ENCODE measurements at places on chromosomes 1 and 21.

DNA sequence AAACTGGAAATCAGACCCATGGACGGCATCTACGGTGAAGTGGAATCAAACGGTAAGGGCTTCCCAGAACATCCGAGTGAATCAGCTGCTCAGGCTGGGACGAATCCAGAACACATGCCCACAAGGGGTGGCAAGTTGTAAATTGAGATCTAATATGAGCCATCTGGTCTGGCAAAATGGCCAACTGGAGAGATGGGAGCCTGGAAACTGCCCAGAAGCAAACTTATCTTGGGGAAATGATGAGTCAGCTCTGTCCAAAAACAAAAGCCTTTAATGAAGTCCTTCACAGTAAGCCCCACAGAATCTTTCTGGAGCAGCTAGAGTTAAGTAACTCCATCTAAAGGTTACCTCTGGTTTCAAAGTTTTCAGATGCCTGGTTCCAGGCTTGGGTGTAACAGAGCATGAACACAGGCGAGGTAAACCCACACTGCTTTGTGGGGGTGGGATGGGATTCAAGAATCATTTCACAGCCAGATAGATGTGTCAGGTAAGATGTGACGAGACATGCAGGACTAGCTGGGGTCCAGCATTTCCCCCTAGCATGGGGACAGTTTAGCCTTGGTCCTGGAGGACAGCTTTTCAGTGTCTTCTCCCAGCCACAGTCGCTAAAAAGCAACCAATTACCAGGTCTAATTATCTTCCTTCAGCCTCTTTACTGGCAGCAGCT lies 10.5 kb upstream of the SRP9 start:
- no peak for DNase-seq

DNA sequence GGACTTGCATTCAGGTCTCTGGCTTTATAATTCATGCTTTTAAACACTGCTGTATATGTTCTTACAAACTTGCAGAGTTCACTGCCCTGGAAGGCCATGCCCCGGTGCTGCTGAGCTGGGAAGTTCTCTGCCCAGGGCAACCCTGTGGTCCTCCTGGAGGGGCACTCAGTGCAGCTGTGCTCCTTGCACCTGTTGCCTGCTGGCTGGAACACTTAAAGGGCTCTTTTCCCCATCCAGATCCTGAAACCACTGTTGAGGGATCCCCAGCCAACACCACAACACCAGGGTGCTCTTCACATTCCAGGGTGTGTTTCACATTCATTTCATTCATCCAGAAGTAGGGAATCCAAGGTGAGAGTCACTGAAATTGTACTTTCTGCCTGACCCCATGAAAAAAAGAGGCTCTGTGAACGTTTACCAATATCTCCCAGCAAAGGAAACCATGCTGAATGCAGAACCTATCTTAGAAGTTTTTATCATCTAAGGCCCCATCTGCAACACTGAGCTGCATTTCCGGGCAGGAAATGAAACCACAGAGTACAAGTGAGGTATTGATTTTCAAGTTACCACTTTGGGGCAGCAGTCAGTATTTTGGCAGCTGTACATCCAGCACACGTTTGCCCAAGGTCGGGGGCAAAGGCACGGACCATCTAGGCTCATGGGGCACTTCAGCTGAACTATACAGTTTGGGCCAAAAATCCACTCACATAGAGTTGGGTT lies 16.4 kb upstream of the KIAA0040 start:
- DNase-seq: no peak

DNA sequence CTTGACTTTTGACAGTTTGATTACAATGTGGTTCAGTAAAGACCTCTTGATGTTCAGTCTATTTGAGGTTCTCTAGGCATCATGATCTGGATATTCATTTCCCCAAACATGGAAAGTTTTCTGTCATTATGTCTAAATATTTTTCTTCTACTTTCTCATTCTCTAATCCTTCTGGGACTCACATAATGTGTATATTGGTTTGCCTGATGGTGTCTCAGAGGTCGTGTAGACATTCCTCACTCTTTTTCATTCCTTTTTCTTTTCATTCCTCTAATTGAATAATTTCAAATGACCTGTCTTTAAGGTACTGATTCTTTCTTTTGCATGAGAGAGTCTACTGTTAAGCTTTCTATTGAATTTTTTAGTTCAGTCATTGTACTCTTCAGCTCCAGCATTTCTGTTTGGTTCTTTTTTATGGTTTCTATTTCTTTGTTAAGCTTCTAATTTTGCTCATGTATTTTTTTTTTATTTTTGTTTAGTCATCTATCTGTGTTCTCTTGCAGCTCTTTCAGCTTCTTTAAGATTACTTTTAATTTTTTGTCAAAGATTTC lies 158.4 kb downstream of the GDAP2 start:
- no peak for DNase-seq

DNA sequence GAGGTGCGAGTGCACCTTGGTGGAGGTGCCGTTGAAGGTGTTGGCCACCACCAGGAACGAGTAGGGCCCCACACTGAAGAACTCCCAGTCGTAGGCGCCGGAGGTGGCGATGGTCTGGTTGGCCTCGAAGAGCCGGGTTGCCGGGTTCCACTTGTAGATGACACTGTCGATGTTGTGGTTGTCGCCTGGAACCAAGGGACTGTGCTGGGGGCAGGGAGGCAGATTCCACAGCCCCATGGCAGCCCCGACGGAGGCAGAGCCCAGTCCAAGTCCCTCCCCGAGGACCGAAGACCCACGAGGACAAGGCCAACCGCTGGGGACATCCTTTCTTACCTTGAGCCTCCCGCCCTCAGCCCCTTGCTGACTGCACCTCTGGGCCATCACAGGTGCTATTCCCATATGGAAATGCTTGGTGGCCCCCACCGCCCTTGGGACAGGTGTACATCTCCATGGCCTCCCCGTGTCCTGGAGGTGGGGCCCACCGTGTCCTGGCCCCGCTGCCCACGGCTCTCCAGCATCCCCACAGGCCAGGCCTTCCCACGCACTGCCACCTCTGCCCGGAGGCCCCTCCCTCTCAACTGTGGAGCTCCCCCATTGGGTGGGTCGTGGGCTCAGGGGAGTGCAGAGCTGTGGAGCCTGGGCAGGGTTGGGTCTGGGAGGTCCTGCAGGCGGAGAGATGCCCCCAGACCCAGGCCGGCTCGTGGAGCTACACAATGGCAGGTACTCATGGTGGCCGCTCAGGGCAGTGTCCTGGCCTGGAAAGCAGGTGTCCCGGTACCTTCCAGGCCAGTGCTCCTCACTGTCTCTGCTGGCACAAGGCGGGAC lies 17.9 kb downstream of the KRTAP10-1 start:
- peak; percentile 35 for DNase-seq

GRCh38 chr1:185151215-185151614 lies 5.5 kb downstream of the TRMT1L start:
- no peak for DNase-seq

DNA sequence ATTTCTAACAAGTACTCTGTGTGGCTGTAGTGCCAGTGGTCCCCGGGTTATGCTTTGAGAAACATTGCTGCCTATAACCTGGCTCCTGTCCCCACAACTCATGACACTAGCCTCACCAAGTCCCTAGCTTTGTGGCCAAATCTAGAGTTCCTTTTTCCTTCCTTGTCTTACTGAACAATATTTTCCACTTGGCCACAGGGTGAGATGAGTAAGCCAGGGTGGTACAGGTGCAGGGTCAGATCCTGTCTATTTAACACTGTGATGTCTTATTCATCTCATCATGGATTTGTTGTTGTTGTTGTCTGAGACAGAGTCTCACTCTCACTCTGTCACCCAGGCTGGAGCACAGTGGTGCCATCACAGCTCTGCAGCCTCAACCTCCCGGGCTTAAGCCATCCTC lies 18.6 kb downstream of the ARMH1 start:
- no peak for DNase-seq

DNA sequence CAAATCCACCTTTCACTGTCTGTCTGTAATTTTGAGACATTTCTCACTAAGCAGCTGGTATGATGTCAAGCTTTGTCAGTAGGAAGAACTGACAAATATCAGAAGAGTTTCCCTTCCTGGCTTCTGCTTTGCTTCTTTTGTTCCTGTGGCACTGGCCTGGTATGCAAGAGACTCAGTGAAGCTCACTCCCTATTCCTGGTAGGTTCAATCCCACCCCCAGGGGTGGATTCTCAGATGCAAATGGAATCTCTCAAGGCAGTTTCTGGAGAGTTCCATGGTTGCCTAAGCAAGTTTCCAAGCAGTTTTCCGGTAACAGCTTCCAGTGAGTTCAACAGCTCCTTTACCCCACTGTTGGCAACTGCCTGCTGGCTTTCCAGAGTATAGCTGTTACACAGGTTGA lies 683.4 kb downstream of the PTPRC start:
- DNase-seq: peak; percentile 22

- DNase-seq: no peak
Observed at GRCh38 chr1:205353191-205353590, 3.5 kb downstream of the KLHDC8A start.

DNA sequence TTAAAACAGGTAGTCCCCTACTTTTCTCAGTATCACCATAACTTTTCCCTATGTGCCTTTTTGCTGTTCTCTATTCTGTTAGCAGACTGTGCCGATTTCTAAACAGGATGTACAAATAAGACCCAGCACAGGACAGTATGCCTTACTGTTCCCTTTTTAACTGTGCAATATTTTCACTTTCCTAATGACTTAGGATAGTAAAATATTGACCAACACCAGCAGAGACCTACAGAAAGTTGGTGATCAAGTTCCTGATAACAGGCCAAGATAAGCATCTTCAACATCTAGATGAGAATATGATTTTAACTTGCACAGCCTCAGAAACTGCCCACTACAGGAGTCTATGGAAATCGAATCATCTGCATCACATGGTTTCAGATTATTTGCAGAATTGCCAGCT lies 42.0 kb downstream of the ADSS2 start:
- DNase-seq: no peak

GRCh38 chr1:56150441-56151215 lies 428.7 kb downstream of the PLPP3 start:
- no peak for DNase-seq

- DNase-seq: no peak
Observed at GRCh38 chr1:12415038-12415466, 185.2 kb downstream of the VPS13D start.

GRCh38 chr1:223500560-223501425 lies 107.6 kb downstream of the CCDC185 start:
- DNase-seq: no peak

DNA sequence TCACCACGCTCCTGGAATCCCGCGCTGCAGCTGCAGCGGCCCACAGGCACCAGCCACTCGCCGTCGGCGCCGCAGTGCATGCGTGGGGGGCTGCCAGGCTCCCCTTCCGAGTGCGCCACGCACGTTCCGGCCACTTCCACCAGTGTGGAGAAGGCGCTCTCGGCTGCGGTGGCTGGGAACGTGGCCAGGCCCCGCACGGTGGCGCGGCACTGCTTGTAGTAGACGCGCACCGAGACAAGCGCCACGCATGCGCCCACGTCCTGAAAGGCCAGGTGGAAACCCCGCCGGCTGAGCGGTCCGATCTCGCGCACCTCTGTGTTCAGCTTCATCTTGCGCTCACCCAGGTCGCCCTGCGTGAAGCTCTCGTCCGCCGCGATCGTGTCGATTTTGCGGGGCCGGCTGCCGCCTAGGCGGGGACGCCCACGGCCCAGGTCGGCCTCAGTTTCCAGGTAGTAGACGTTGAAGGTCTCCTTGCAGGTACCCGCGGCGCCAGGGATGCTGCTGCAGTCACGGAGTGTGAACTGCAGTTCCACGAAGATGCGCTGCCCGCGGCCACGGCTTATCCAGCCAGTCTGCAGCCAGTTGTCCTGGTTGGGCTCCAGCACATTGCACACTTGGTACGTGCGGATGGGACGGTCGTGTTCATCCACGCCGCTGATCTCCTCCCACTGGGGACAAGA lies 3.4 kb downstream of the EPHA10 start:
- DNase-seq: no peak

- no peak for DNase-seq
Observed at GRCh38 chr21:35635261-35635660, 425.1 kb downstream of the SETD4 start.

DNA sequence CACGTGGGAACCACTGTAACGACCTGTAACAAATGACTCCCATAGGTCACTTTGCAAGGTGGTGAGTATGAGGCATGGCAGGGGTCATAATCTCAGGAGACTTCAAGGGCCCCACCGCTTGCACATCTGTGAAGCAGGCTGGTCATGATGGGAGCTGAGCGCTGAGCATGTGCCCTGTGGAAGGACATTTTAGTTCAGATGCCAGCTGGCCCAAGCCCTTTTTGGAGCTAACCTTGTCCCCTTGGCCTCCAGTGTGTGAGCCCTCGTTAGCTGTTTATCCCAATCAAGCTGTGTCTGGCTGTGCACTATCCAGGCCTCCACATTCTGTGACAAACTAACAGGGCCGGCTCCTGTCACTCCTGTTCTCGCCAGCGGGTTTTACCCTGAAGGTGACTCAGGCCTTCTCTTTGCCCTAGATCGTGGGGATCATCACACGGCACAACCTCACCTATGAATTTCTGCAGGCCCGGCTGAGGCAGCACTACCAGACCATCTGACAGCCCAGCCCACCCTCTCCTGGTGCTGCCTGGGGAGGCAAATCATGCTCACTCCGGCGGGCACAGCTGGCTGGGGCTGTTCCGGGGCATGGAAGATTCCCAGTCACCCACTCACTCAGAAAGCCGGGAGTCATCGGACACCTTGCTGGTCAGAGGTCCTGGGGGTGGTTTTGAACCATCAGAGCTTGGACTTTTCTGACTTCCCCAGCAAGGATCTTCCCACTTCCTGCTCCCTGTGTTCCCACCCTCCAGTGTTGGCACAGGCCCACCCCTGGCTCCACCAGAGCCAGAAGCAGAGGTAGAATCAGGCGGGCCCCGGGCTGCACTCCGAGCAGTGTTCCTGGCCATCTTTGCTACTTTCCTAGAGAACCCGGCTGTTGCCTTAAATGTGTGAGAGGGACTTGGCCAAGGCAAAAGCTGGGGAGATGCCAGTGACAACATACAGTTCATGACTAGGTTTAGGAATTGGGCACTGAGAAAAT lies 7.6 kb downstream of the NPPA start:
- no peak for DNase-seq

Data from H9 (cell line).